Stimulated activated CD4-positive, alpha-beta T cell treated with anti-CD3 and anti-CD28 coated beads, Interleukin-4, amount 100 ng/mL, for 24 hours (primary cell): ENCODE measurements at places on chromosomes 1 and 21.
A peak's percentile ranks its signal among the peaks of the same experiment; 100 is the strongest.

DNA sequence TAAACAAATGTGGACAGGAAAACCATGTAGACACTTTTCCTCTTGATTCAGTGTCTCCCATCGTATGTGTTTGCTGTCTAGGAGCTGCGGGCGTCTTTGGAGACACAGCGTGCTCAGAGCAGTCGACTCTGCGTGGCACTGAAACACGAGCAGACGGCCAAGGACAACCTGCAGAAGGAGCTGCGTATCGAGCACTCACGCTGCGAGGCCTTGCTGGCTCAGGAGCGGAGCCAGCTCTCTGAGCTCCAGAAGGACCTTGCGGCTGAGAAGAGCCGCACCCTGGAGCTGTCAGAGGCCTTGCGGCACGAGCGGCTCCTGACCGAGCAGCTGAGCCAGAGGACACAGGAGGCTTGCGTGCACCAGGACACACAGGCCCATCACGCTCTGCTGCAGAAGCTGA, 27.2 kb upstream of the DIP2A start:
- DNase-seq = no peak

GRCh38 chr21:36247316-36248010, 72.5 kb upstream of the MORC3 start:
- DNase-seq = no peak

- no peak for DNase-seq
Measured at GRCh38 chr1:78472851-78473496, 17.8 kb upstream of the PTGFR start.

DNA sequence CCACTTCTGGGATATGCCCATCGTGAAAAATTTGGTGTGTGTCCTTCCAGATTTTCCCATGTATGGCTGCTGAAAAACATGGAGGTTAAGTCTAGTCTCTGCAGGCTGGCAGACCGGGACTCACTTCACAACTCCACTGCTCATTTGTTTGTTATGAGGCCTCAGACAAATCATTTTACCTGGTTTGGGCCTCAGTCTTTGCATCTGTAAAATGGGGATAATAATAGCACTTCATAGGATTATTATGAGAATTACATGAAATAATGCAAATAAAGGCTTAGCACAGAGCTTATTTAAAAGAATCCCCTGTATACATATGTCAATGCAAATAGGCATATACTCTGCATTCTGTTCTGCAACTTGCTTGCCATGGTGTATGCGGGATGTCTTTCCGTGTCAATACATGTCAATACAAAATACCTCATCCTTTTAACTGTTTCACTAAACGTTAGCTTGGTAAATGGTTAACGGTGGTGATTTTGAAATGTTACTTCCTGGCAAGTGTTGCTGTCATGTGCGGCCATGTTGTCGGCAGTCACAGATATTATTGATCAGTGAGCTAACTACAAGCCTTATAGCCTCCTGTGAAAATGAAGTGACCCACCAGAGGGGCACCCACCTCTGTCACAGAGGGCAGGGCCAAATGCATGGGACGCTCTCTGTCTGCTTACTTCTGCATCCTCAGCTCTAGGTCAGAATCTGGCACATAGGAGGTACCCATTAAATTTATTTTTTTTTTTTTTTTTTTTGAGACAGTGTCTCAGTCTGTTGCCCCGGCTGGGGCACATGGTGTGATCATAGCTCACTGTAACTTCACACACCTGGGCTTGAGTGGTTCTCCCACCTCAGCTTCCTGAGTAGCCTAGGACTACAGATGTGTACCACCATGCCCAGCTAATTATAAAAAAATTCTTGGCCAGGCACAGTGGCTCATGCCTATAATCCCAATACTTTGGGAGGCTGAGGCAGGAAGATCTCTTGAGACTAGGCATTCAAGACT, 4.3 kb downstream of the LCK start:
- DNase-seq = no peak

DNA sequence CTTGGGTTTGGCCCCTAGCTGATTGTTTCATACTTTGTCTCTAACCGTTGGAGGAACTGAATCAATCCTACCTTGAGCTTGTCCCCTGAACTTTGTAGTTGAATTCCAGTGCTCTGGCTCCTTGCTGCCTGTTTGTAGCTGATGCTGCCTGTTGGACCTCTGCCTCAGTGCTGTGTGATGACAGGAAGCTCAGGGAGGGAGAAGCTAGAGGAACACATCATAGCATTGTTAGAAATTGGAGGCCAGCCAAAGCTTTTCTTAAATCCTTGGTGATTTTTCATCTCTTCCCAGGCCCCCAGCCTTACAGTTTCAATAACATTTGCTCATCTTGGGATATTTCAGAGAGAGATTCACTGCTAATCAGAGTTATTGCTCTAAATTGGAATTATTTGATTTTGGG, 34.0 kb downstream of the MACF1 start:
- no peak for DNase-seq

- DNase-seq = no peak
Measured at GRCh38 chr1:236829085-236829484, 34.0 kb downstream of the MTR start.

GRCh38 chr1:182990413-182991144, 32.6 kb upstream of the LAMC1 start:
- no peak for DNase-seq

GRCh38 chr1:218350035-218350525, 4.9 kb downstream of the TGFB2 start:
- no peak for DNase-seq

- no peak for DNase-seq
Measured at GRCh38 chr1:54027848-54028247, 9.9 kb upstream of the LDLRAD1 start.

- DNase-seq = no peak
Measured at GRCh38 chr1:183318433-183318832, 99.7 kb downstream of the NMNAT2 start.

DNA sequence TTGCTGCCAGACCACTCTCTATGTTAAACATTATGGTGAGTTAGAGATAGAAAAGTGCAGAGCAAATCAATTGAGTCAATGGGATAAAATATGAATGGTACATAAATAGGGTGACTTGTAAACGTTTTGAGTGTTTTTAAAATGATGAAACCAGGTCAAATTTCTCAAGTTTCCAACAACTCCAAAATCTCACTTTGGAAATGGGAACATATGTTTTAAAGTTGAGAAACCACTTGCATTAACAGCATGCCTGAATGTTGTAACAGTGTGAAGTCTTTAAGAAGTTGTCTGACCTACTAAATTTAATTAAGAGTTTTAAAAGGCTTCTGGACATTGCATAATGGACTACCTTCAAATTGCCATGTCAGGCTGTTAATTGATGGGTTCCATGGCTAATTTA, 33.6 kb upstream of the RAVER2 start:
- no peak for DNase-seq

GRCh38 chr1:73472810-73473209, 725.2 kb downstream of the LRRIQ3 start:
- no peak for DNase-seq

DNA sequence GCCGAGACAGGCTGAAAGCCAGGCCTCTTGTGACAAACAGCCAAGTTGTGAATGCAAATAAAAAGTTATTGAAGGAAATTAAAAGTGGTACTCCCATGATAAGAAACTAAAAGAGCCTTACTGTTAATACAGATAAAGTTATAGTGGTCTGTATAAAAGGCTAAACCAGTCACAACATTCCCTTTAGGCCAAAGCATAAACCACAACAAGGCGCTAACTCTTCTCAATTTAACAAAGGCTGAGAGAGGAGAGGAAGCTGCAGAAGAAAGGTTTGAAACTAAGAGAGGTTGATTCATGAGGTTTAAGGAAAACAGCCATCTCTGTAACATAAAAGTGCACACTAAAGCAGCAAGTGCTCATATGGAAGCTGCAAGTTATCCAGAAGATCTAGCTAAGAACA, 10.7 kb downstream of the C1orf105 start:
- no peak for DNase-seq

GRCh38 chr1:236141447-236142252, 689 bp upstream of the GPR137B start:
- DNase-seq = no peak

DNA sequence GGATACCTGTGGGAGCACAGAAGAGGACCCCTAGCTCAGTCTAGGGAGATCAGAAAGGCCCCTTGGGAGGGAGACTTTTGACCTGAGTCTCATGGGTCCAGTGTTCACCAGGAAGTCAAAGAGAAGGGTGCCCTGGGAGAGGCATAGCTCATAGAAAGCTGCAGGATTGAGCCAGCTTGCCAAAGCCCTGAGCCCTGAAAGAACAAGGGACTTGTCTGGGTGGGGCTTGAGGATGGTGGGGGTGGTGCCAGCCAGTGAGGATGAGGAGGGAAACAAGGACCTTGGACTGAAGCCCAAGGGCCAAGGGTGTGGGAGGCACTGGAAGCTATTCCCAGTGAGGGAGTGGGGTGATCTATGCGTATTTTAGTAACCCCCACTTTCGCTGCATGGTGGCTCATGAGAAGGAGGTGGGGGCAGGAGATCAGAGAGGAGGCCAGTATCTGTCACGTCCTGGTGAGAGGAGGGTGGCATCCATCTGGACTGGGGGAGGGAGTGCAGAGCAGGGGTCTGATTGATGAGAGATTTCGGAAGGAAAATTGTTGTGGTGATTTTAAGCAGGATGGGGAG, 28.4 kb downstream of the DMBX1 start:
- DNase-seq = no peak

DNA sequence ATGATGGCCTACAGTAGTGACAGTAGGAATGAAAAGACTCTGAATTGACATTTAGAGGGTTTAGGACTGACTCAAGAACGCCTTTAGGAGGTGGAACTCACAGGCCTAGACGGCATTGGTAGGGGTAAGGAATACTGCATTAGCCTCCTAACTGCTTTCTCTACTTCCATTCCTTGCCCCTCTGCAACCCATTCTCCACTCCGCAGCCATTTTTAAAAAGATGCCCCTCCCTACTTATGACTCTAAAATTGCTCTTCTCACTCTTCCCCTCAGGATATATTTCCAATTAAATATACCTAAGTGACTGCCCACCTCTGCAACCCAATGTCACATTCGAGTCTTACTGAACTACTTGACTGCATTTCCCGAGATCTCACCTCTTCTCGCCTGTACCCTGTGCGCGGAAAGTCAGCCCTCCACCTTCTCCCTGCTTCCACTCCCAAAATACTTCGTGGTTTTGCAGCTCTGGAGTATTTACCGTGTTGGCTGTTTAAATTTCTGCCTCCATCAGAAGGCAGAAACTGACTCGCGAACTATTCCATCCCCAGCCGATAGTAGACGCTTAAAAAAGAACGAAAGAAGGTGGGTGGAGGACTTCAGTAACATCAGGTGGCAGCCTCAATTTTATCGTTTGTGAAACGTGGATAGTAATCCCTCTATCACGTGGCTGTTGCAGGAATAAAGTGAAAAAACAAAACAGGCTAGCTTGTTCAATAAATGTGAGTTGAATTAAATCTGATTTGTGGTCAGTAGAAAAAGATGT, 1.1 kb upstream of the YBX1 start:
- DNase-seq = peak; percentile 43

- DNase-seq = no peak
Measured at GRCh38 chr21:46226920-46227599, 1.5 kb downstream of the LSS start.

DNA sequence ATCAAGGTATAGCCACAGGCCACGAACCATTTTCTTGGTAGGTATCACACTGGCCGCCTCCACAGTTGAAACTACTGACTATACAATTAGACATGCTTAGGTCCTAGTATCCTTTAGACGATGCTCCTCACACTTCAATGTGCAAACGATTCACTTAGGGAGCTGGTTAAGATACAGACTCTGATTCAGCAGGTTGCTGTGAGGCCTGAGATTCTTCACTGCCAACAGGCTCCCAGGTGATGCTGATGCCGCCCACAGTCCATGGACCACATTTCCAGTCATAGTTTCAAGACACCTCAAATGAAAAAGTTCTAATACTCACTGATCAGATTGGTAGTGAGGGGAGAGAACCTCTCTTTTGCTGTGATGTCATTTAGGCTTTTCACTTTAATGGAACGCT, 6.8 kb downstream of the ATP5PO start:
- peak; percentile 45 for DNase-seq

- DNase-seq = no peak
Measured at GRCh38 chr21:36548866-36549265, 68.9 kb upstream of the CLDN14 start.

- no peak for DNase-seq
Measured at GRCh38 chr1:168335500-168335899, 54.8 kb downstream of the TBX19 start.
